Panc1 (cell line): ENCODE measurements at places on chromosomes 16 and 17. TPM values are rescaled to one million over a fixed set of nuclear protein-coding genes. Genes with fewer than 3 reads are reported as not detected.

GRCh38 chr17:56465886-56466285 is 127.6 kb upstream of the NOG start:
- no peak for DNase-seq

DDX5 gene
- 411 TPM for total RNA-seq

RHBDF2 gene
- total RNA-seq: 67.8 TPM

DNA sequence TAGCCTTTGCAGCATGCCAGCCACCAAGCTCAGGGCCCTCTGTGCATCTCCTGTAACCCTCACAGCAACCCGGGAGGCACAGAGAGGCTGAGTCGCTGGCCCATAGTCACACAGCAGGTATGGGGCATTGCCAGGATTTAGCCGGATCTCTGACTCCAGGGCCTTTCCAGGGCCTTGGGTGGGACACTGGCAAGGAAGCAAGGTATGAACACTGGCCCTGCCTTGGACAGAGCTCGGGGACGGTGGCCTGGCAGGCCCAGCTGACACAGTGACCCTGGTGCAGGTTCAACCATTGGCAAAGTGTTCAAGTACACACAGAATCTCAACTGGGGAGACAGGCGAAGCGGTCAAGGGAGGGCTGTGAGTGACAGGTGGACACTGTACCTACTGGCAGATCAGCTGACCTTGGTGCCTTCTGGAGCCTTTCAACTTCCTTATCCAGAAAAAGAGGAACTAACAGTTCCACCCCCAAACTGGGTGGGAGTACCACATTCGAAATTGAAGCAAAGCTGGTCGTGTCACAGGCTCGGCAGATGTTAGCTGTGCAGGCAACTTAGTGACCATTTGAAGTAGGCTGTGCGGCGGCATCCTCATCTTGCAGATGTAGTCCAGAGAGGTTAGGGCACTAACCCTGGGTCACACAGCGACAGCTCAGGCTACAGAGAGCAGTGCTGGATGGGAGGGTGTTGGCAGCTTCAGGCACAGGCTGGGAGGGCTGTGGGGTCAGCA is 287.4 kb downstream of the SEC14L1 start:
- DNase-seq: no peak

CNTNAP4 gene
- not detected for total RNA-seq

- no peak for DNase-seq
These were observed 111.8 kb upstream of the CRHR1 start for GRCh38 chr17:45672301-45672700.

TP53TG3 gene
- 1.2 TPM for total RNA-seq

NOTUM gene
- 2.0 TPM for total RNA-seq

DNA sequence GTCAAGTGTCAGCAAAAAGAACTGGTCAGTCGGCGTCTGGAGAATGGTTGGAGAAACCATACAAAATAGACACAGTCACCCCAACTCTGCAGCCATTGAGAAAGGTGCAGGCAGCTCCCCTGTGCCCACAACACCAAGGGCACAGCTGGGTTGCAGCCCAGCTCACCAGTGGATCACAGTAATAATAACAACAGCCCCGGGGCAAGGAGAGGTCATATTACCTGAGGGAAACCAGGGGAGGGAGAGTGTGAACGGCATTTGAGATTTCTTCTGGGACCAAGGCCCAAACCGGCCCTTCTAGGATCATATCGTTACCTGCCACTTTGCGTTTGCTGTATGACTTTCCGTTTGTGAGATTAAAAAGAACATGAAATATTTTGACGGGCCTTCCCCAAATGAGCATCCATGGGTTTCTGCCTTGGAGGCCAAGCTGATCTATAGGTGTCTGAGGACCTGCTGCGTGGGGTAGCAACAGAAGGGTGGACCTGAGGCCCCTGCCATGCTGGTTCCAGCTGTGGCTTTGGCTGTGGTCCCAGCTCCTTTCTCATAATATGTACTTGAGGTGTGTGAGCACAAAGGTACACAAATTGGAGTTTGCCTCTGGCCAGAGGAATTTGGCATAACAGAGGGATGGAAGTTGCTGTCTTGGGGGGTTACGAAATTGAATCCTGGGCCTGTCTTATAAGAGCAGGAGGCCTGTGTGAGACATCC is 154.6 kb downstream of the CMIP start:
- DNase-seq: no peak

GRCh38 chr16:70548936-70549335 is 25.3 kb downstream of the SF3B3 start:
- DNase-seq: no peak

- no peak for DNase-seq
These were observed 7.5 kb upstream of the ZFPM1 start for GRCh38 chr16:88445583-88445960.

DNA sequence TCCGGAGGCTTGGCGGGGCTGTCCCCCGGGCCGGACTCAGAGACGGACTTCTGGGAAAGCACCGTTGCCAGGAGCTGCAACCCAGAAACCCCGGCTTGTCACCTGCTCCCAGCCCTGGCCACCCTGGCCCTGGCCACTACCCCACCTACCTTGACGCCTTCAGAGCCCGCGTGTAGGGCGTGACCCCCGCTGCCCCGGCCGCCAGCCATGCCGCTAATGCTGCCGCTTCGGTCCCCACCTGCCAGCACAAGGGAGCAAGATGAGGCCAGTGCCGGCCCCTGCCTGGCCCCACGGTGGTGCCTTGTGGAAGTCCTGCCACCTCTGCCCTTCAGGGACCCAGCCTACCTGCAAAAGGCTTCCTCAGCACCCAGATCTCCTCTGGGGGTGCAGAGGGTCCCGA is 11.4 kb downstream of the CASKIN1 start:
- no peak for DNase-seq

SRCAP gene
- 73.6 TPM for total RNA-seq

DNA sequence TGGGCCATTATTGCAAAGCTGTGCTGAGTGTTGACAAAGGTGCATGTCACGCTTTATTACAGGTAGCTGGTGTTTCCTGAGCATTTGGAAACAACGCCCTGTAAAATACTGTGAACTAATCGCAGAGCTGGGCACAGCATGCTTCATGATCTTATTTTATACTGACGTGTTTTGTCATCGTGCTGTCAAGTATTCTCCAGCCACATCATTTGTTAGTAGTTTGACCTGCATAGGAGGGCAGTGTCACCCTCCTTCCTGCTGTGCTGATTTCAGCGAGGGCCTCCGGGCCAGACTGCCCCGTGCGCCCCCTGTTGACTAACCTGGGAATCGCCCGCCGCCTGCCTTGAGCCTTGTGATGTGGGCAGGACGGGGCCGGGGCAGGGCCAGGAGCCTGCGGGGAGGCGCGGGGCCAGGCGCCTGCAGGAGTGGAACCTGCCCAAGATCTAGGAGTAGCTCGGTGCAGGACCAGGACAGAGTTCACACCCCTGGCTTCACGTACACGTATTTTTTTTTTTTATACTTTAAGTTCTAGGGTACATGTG is 820.7 kb downstream of the KCNJ18 start:
- no peak for DNase-seq

GRCh38 chr16:77613095-77613494 is 109.2 kb upstream of the NUDT7 start:
- no peak for DNase-seq

ZACN gene
- total RNA-seq: not detected

PDILT gene
- total RNA-seq: not detected

GAS7 gene
- total RNA-seq: 0.05 TPM

GRCh38 chr17:21194703-21195102 is 19.3 kb downstream of the TMEM11 start:
- DNase-seq: no peak

RTN4RL1 gene
- total RNA-seq: 0.80 TPM

DNA sequence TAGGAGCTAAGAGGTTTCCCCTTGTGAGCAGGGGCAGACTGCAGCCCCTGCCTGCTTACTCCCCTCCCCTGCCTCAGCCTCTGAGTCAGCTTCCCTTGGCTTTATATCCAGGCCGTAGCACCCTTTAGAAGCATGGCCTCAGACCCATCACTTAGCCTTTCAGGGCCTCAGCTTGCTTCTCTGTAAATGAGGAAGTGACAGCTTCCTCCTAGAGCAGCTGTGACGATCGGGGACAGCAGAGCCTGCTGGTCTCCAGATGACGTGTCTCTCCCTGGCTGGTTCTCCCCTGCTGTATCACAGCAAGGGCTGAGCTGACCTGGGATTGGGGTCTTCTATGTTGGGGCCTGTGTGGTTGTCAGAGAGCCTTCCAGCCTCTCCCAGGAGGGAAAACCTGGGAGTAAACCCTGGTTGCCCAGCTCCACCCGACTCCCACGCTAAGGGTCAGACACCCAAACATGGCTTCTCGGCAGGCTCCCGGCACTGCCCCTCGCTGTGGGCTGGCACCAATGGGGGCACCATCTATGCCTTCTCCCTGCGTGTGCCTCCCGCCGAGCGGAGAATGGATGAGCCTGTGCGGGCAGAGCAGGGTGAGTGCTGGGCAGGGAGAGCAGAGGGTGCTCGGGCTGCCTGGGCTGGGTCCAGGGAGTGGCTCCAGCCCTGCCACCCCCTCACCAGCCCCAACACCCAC is 16.3 kb upstream of the MYO15B start:
- no peak for DNase-seq

GRCh38 chr16:69924777-69925191 is 26.4 kb upstream of the CLEC18A start:
- no peak for DNase-seq

SYNGR3 gene
- 15.2 TPM for total RNA-seq

DNA sequence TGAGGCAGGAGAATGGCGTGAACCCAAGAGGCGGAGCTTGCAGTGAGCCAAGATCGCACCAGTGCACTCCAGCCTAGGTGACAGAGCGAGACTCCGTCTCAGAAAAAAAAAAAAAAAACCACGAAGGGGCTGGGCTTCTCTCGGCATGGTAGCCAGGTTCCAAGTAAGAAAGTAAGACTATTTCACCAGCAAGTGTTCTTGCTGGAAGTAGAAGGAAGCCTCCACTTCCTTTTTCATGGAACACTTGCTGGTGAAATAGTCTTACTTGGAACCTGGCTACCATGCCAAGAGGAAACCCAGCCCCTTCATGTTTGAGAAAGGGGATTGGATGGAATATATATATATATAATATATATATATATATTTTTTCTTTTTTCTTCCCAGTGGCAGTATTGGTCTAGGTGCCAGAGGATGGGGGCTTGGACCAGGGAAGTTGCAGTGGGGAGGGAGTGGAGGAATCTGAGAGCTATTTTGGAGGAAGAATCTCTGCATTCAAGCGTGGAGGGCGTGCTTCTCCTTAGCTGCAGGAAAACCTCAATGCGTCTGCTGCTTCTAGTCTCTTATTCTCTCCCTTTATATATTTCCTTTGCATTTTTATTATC is 7.2 kb upstream of the N4BP1 start:
- DNase-seq: no peak

SOST gene
- total RNA-seq: not detected

GRCh38 chr16:35463358-35463757 is 2003.9 kb downstream of the TP53TG3F start:
- DNase-seq: no peak

DNA sequence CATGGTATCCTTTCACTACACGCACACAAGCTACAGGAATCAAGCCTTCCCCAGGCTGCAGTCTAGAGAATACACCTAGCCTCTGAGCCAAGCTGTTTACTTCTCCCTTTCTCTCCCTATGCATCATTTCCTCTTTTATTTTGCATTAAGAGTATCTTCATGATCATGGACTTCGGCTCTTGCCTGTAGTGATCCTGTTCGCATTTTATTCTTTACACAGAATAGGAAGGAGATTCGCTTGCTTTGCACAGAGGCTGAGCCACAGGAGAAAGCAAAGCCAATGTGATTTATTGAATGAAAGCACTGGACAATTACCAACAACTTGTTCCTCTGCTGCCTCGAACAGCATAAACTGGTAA is 172.7 kb downstream of the ANKFN1 start:
- no peak for DNase-seq

DNA sequence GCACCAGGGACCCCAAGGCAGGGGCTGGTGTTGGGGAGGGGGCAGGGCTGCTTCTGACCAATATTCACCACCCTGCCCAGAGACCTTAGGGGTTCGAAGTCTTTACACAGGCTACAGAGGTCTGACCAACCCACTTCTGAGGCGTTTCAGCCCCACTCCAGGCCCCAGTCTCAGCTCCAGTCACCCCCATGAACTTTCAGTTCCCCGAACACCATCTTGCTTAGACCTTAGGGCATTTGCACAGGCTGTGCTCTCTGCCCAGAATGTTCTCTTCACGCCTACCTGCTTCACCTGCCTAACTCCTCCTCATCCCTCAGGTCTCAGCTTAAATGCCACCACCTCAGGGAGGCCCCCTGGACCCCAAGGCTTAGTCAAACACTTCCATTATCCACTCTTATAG is 25.8 kb upstream of the CPNE2 start:
- no peak for DNase-seq

NOG gene
- total RNA-seq: 9.2 TPM

GHDC gene
- 21.8 TPM for total RNA-seq

SDR42E2 gene
- 0.05 TPM for total RNA-seq

DNA sequence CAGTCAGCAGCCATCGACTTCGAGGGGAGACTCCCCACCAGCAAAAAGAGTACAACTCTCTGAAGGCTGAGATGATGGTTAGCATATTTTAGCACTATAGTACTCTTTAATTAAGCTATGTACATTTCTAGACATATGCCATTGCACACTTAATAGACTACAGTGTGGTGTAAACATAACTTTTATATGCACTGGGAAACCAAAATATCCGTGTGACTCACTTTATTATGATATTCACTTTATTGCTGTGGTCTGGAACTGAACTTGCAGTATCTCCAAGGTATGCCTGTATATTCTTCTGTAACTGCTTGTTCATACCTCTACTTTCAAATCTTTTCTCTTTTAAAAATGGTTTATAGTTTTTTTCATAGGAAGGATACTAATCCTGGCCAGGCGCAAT is 11.0 kb upstream of the NXPH3 start:
- no peak for DNase-seq

SHISA6 gene
- total RNA-seq: not detected

- DNase-seq: no peak
These were observed 77.1 kb downstream of the USP31 start for GRCh38 chr16:23072084-23072599.

DNA sequence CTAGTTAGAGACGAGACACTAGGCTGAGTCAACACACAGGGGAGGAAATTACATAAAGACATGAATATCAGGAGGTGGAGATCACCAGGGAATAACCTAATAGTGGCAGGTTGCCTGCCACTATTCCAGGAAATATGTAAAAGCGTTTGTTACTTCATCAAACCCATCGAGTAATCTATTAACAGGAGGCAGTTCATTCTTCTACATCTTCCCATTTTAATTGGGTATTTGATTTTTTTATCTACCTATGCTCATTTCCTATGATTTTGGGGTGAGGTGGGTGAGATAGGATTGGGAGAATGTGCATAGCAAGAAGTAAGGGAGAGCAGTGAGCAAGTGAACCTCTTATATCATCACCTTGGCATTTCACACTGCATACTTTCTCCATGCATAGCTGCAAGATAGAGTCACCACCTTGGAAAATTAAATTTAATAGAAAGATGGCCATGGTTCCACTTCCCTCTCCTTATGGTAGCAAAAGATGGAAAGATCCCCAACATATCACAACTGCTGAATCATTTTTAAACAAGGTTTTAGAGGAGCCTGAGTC is 312.2 kb downstream of the TMEM114 start:
- no peak for DNase-seq

CTRB2 gene
- 5.0 TPM for total RNA-seq

DNA sequence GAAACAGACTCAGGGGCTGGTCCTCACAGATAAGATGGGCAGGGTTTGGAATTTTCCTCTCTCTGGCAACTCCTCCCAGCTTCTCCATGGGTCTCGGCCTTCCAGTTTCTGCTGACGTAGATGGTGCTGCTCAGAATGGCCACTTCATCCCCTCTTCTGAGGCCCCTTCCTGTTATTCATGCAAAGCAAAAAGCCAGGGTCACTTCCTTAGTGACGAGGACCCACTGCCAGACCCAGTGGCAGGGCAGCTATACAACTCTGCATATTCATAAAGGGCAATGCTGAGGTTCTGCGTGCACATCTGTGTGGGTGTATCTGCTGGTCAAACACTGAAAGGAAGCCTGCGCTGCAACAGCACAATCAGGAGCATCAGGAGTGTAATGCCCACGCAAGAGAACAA is 108.8 kb downstream of the WSCD1 start:
- DNase-seq: no peak
